NCI-H187 (cell line): ENCODE measurements at places on chromosomes 5 and 9.

GRCh38 chr5:31362529-31362900 lies 169.0 kb downstream of the CDH6 start:
- no peak for DNase-seq

GRCh38 chr9:13070612-13071595 lies 208.6 kb downstream of the MPDZ start:
- no peak for DNase-seq

DNA sequence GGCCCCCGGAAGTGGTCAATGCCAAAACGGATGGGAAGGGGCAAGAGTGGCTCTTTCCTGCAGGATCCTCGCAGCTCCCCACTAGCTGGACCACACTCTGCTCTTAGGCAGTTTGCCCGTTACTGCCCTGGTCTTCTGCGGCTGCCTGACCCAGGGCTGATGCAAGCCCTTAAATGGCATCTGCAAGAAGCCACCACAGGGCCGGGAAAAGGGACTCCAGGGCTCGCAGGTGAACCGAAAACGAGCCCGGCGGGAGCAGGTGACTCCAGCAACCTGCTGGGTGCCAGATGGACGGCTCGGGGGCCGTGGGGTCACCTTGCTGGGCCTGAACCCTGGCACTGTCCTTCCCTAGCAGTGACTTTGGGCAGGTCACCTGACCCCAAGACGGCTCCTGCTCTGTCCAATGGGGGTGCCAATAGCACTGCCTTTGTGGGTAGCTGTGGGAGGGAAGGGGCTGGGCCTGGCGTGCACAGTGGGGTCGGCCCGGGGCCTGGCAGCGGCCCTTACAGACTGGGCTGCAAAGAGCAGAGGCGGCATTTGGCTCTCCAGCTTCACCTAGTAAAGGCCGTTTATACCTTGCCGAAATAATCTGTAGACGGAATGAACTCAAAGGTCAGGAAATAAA lies 1.3 kb downstream of the TMEM250 start:
- no peak for DNase-seq

GRCh38 chr9:138050472-138051330 lies 173.1 kb downstream of the CACNA1B start:
- no peak for DNase-seq

DNA sequence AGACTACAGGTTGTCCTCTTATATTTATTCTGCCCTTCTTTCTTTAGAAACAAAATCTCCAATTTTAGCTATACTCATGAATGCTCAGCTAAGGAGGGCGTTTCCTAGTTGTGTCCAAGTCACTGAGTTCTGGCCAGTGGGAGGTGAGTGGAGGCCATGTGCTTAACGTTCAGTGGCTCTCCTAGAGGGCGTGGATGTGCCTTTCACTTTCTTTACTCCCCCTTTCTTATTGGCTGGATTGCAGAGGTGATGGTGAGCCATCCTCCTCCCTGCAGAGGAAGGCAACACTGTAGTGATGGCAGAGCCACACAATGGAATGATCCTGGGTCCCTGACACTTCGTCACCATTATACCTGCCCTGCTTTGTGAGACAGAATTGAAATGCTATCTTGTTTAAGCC lies 54.6 kb downstream of the ALG2 start:
- DNase-seq = no peak

GRCh38 chr5:134493461-134494055 lies 31.9 kb upstream of the JADE2 start:
- no peak for DNase-seq

DNA sequence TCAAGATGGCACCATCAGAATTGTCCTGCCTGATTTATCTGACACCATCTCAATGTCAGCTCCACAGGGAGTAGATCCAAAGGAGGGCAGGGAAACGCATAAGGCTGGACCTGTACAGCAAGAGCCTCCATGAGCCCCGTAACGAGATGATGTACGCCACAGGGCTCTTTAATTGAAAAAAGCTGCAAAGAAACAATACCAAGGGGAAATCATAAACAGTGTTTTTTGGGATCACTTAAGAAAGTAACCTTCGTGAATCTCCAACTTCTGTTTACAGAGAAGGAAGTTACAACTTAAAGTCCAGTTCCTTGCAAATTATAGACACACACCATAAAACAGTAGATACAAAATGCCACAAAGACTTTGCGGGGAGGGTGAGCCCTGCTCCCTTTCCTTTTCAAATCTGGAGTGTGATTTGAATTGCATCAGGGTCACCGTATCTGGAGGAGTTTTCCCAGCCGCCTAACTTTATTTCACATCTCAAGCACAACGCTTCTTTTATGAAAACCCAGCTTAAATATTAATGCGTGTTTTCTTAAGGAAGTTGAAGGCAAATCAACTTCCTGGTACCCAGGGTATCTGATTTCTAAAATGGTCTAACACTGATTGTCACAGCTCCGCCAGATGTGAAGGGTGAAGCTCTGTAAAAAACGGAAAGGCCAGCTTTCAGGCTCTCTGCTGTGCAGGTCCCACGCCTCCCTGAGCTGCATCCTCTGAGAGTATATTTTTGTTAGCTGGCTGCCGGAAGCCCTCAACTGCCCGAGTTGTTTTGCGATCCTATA lies 88.9 kb downstream of the EBF1 start:
- DNase-seq = no peak

GRCh38 chr5:20335978-20336377 lies 348.0 kb upstream of the CDH18 start:
- no peak for DNase-seq

- no peak for DNase-seq
These were observed 1.0 kb upstream of the CACFD1 start for GRCh38 chr9:133458643-133459312.

DNA sequence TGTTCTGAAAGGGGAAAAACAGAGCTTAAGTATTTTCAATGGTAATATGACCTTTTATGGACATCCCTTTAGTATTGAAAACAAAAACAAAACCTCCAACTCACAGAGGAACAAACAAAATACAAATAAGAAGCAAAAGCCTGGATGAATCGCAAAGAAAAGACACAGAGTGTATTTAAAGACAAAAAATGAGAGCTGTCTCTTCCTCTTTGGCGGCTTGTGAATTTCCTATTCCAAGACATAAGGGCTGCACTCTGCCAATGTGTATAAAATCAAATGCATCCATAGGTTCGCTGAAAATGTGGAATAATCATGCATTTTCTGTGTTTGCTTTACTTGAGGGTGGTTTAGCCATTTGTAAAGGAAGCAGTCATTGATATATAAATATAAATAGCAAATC lies 739.3 kb upstream of the ZNF608 start:
- no peak for DNase-seq

DNA sequence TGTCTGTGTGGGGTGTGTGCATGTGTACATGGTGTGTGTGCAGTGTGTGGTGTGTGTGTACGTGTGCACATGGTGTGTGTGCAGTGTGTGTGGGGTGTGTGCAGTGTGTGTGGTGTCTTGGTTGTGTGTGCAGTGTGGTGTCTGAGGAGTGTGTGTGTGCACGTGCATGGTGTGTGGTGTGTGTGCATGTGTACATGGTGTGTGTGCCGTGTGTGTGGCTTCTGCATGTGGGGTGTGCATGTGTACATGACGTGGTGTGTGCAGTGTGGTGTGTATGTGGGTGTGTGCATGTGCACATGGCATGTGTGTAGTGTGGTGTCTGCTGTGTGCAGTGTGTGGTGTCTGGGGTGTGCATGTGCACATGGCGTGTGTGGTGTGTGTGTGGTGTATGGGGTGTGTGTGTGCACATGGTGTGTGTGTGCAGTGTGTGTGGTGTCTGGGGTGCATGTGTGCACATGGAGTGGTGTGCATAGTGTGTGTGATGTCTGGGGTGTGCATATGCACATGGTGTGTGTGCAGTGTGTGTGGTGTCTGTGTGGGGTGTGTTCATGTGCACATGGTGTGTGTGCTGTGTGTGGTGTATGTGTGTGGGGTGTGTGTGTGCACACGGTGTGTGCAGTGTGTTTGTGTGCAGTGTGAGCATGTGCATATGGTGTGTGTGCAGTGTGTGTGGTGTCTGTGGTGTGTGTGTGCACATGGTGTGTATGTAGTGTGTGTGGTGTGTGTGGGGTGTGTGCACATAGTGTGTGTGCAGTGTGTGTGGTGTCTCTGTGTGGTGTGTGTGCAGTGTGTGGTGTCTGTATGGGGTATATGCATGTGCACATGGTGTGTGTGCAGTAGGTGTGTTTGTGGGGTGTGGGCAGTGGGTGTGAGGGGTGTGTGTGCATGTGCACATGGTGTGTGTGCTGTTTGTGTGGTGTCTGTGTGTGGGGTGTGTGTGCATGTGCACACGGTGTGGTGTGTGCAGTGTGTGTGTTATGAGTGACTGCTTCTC lies 40.6 kb upstream of the ZNG1F start:
- no peak for DNase-seq

DNA sequence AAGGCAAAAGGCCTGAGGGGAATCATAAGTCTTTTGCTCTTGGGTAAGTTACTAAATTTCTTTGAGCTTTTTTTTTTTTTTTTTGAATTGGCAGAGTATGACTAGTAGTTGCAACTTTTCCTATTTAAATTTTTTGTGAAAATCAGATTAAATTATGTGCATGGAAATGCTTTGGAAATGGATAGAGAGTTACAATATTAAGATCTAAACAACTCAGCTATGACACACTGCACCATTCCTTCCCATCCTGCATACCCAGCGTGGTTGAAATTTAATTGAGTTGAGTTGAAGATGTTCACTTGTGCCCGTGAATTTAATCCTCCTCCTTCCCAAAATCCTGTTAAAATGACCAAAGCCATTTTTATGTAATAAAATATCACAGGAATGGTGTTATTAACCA lies 296.4 kb downstream of the ACTL7B start:
- no peak for DNase-seq

DNA sequence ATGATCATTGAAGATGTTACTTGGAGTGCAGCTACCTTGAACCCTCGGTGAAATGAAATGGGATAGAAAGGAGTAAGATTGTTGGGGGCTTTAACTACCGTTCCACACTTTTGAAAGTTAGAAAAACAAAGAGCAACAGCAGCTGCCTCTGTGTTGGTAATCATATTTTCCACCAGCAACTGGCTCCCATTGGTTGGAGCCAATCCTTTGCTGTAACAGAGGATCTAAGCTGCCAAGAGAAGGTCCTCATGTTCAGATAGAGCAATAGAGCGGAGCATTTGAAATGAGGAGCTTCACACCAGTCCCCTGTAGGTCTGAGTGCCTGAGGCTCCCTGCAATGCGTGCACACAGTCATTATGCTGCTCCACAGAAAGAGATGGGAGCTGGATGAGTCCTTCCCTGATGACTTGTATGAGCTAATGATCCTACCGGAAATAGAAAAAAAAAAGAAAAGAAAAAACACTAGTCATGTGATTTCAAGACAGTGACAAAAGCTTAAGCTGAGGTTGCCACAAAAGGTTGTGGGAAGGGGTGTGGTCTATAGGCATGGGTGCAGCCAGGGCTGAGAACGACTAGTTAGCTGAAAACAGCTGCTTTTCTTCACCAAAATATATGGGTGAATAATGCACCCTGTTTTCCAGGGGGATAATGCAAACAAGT lies 300.7 kb downstream of the MLLT3 start:
- no peak for DNase-seq

- DNase-seq = no peak
These were observed 65.0 kb upstream of the ANGPTL2 start for GRCh38 chr9:127187231-127187956.

DNA sequence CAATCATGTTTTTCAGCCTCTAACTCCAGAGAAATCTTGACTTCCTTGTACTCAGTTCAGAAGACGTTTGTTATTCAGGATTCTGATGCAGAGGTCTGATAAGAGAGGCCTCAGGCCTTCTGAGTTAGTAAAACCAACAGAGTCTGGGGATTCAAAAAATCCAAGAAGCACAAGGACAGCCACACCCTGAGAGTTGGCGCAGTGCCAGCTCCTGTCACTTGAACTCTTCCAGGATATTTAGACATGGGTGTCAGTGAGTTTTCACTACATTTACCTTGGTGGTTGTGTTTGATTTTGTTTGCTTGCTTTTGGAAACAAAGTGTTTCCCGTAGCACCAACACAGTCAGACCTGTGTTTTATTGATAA lies 41.6 kb upstream of the PDE8B start:
- peak; percentile 17 for DNase-seq

DNA sequence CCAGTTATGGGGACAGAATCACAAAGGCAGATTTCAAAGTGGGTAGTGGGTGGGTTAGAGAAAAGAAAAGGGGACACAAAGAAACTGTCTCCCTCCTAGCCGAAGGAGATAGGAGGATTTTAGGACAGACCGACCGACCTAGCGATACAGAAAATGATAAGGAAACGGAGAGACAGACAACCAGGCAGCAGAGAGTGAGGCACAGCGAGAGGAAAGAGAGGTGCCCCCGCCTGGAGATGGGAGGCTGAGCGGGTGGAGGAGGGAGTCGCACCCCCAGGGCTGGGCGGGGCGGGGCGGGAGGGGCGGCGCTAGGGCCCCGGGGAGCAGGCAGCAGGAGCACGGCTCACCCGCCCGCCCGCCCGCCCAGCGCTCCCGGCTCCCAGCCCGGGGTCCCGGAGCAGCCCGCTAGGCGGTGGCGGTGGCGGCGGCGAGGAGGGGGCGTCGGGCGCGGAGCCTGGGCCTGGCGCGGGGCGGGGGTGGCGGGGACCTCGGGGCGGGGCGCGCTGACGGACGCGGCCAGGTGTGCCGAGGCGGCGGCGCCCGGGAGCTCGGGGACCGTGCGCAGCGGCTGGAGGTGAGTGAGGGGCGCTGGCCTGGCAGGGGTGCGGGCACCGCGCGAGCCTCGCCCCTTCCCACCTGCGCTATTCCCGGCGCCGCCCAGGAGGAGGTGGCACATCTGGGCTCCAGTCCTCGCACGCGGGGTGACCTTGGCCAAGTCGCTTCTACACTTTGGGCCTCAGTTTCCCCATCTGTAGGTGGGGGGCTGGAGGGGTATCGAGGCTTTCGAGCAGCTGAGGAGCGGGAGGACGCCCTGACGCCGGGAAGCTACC lies 15.9 kb upstream of the SYNPO start:
- no peak for DNase-seq

- no peak for DNase-seq
These were observed 597.5 kb upstream of the MEF2C start for GRCh38 chr5:89480406-89481007.

DNA sequence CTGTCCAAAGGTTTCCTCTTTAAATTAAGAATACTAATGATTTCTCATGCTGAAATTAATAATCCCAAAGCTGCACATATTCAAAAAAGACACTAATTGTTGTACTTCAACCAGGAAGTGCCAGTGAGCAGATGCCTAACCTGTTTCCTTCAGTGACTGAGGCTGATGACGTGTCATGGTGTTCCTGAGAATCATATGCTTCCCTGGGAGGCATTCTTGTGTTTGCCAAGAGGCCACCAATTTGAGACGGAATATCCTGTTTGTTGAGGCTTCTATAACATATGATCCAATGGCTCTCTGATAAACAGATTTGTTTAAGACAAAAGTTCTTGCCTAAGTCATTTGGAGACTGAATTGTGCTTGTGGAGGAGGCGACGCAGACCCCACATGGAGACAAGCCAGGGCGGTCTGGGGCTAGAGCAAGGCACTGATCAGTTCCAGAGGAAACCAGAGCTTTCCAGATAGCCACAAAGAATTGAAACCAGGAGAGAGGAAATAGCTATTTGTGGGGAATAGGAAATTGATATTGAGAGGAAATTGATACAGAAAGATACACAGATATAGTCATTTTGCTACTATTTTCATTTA lies 66.4 kb upstream of the ZNF608 start:
- DNase-seq = no peak

DNA sequence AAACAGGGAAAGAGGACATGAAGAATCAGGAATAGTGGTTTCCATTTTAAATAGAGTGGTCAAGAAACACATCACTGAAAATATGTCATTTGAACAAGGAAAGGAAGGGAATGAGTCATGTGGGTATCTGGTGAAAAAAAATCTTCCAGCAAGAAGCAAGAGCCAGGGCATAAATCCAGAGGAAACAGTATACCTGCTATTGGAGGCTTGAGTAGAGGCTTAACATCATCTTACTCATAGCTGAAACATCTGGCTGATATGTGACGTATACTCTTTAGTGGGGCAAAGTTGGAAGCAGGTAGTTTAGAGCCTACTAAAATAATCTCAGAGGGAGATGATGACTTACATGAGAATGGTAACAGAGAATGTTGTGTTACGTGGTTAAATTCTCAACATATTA lies 517.2 kb downstream of the CAAP1 start:
- DNase-seq = no peak
